ENCODE measurements at places on chromosomes 12 and 14.

DNA sequence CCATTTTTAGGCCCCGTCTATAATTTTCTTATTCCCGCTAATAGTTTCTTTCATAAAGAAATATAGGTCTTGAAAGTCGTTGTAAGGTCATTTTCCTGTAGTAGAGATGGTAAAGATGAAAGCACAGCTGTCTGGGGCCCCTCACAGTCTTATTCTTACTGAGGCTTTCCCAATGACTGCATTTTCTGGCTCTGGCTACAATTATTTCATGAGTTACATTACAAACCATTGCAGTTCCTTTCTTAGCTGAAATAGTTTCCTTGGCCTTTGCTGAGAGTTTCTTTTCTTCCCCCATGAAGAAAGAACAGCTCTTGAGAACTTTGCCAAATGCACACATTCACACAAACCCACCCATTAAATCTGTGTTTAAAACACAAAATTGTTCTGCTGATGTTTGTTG lies 113.0 kb downstream of the DYRK2 start:
- no peak for DNase-seq

DNA sequence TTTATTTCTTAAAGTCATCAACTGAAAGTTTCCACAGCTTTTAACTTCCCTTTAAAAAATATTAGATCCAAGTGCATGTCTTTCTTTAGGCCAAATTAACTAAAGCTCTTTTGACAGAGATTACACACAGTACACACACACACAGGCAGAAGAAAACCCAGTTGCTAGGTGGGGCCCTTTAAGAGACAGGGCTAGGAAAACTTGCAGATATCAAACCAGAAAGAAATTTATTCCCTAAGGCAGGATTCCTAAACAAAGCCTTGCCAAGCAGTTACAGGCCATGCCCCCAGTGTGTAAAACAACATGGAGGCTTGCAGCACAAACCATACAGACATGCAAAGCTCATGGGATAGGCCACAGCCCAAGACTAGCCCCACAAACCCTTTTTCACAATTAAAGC lies 123.4 kb downstream of the FSCB start:
- DNase-seq, result no peak

DNA sequence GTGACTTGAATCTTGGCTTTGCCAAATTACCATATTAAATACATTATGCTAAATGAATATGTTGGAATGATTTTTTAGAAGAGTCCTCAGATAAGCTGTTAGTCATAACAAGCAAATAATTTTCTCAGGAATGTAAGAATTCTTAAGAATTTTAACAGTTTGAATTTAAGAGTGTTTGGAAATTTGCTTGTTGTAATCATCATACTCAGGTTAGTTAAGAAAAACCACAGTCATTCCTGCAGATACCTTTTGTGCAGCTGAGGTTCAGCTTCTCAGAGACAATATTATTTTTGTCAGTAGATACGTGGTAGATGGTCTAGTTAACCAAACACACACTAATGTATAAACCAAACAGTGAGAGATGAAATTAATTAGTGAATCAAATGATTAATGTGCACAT lies 8.9 kb downstream of the WNK1 start:
- DNase-seq, result no peak

DNA sequence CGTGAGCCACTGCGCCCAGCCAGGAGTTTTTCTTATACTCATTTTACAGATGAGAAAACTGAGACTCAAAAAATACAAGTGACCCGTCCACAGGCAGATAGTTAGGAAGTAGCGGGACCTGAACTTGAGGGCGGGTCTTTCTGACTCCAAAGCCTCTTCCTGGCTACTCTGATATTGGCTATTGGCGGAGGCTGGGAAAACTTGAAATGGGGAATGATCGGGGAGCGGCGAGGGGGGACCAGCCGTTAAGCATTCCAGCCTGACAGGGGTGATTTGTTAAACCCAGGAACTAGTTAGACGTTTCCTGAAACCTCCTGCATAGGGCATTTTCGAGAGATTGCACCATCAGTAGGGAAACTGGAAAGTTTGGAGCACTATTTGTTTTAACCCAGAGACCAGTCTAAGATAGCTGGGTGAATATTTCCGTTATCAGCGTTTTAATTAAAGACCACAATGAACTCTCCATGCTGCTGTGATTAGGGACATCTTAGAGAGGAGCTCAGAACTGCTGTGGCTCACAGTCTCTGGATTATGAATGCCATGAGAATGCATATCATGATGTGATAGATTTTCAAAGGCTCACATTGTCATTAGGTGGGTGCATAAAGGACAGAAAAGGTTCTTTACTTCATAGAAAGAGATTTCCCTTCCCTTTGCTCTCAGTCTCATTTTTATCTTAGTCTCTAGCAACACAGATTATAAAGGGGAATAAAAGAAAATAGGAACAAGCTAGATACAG lies 2.5 kb downstream of the NR1H4 start:
- DNase-seq, result no peak

DNA sequence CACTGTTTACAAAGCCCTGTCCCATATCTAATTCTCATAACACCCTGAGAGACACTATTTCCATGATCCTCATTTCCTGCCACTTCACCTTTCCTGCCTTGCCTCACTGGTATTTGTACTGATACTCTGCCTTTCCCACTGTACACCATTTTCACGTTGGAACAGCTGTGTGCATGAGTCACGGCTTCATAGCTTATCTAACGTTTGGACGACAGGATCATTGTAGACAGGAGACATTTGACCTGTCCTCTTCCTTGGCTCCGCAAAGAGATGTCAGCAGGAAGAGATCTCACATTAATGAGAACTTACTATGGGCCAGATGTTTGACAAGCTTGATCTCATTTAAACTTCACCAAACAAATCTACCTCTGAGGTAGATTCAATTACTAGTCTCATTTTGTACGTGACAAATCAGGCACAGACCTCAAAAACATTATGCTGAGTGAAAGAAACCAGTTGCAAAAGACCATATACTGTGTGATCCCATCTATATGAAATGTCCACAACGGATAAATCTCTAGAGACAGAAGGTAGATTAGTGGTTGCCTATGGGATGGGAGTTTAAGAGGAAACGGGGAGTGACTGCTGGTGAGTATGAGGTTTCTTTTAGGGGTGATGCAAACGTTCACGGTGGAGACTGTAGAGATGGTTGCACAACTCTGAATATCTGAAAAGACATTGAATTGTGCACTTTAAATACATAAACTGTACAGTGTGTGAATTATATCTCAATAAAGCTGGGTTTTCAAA lies 71.2 kb downstream of the KCNK13 start:
- DNase-seq, result no peak

DNA sequence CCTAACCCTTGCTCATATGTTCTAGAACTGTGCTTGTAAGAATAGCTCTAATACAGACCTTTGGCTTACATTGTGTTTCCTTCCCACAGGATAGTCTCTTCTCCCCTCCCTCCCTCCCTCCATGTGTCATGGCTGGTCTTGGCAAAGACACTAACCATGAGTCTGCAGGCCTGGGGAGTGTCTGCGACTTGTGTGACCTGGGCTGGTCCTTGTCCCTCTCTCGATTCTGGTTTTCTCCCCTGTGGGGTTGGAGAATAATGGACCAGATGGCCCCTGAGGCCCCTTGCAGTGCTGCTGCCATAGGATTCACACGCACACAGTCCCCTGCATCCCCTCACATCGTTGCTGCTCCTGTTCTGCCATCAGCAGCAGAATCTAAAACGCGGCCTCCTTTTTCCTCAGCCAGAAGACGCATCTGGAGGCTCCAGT lies 30.3 kb downstream of the DEGS2 start:
- DNase-seq, result no peak

DNA sequence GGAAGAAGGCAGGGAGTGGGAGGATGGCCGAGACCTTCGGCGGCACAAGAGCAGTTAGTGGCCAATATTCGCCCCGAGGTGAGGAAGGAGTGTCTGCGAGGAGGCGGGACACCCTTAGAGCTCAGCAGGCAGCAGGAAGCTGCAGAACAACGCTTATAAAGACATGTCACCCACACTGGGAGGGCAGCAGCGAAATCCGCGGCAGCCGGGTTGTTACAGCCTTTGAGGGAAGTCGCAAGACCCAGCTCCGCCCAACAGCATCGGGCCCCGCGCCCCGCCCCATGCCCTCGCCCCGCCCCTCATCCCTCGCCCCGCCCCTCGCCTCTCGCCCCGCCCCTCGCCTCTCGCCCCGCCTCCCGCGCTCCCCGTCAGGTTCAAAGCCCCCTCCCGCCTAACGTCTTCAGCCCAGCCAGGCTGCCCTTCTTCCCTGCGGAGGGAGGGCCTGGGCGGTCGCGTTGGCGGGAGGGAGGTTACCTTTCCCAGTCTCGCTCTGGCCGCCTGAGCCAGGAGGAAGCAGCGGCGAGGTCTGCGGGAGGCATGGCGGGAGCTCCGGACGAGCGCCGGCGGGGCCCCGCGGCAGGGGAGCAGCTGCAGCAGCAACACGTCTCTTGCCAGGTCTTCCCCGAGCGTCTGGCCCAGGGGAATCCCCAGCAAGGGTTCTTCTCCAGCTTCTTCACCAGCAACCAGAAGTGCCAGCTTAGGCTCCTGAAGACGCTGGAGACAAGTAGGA lies at the start of gene ATP23:
TSS of gene ATP23 (plus strand) at position 403 of the 730 bp plus-strand sequence. CDS start at position 538, 135 bp downstream.
- peak; percentile 53 for DNase-seq

- no peak for DNase-seq
These were observed 155.5 kb upstream of the RGS6 start for GRCh38 chr14:71776471-71777360.

- DNase-seq, result no peak
These were observed 17.4 kb upstream of the CACNA2D4 start for GRCh38 chr12:1935700-1936378.

DNA sequence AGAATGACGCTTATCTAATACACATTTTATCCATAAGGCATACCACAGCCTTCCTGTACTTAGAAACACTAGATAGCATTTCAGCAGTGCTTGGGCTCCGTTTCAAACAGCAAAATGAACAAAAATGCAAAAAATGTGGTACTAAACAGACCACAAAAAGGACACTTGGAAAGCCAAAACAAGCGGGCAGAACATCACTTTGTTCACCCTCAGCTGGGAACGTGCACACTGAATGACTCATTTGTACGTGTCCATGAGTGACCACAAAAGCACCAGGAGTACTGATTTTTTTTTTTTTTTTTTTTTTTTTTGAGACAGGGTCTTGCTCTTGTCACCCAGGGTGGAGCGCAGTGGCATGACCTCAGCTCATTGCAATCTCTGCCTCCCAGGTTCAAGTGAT lies 8.9 kb upstream of the FOXN3 start:
- DNase-seq, result peak; percentile 81

DNA sequence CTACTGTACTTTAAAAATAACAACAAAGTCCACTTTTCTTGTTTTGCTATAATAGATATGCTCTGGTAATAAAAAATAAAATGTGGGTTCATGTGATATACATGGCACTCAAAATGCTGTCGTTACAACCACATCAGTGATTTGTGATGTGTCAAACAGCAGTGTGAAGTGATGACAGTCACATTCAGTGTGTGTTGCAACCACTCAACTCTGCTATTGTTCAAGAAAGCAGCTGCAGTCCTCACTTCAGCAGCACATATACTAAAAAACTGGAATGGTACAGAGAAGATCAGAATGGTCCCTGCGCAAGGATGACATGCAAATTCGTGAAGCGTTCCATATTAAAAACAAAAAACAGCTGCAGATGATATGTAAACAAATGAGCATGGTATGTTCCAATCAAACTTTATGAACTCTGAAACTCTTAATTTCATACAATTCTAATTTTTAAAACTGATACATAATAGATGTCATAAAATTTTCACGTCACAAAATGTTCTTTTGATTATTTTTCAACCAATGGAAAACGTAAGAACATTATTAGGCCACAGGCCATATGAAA lies 6.7 kb downstream of the TRMT5 start:
- DNase-seq, result no peak

DNA sequence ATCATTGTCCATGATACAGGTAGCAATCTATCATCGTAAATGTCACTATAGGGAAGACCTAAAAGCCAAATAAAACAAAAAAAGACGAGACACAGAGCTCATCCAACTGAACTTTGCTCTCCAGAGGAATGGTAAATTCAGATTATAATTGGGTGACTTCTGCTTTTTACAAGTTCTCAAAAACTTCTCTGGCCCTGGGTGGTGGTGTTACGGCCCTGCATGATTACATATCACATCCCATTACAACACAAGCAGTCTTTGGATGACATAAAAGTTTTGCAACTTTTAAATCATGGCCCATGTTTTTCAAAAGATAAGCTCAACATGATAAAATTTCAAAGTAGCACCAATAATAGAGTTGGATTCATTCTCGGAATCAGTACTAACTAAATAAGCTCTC lies 299.6 kb downstream of the DIO2 start:
- no peak for DNase-seq

- DNase-seq, result no peak
These were observed 86.7 kb downstream of the CALM1 start for GRCh38 chr14:90483571-90483974.

- DNase-seq, result no peak
These were observed 1494.7 kb upstream of the TMEM132C start for GRCh38 chr12:126772171-126772864.

DNA sequence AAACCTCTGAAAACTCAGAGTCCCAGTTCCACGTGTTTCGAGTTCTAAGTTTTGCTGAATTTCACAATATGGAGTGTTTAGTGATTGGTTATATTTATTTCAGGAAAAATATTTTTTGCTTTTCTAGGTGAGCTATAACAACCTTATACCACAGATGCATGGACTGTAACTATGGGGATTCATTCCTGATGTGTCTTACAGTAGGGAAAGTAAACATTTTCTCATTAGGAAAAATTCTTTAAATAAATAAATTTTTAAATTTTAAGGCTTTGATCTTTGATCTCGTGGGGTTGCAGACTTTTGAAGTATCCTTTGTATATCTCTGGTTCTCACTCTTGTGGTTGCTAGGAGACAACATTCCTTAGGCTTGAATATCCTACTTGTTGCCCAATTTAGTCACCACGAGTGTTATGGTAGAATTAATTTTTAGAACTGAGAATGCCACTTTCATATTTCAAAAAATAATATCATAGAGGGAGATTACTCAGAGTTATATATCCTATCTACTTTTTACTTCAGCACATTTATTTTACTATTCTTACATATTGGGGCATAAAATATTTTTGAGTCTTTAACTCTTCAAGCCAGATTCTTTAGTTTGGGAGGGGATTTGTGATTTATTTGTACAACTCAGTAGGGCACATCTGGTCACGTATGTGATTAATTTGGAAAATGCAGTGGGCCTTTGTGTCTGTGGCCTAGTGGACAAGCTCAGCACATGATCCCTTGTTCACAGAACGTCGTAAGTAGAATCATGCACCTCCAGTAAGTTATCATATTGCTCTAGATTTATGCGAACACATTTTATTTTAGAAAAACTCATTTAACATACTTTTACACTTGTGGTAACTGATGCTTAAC lies 224.0 kb downstream of the TTC6 start:
- DNase-seq, result no peak

GRCh38 chr12:132765361-132765760 lies 3.7 kb upstream of the ANKLE2 start:
- no peak for DNase-seq

DNA sequence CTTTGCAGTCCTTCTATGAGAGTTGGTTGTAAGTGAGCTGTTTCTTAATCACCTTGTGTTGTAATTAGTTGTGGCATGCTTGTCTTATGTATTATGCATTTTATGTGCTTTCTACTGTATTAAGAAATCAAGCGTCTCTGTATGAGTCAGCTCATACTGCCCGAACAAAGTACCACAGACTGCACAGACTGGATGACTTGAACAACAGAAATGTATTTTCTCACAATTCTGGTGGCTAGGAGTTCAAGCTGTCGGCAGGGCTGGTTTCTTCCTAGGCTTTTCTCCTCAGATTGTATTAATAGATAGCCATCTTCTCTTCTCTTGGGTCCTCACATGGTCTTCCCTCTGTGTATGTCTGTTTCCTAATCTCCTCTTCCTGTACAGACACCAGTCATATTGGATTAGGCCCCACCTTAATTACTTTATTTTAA lies 77.7 kb downstream of the FLRT2 start:
- DNase-seq, result no peak
